ENCODE measurements at places on chromosomes 4 and X.

DNA sequence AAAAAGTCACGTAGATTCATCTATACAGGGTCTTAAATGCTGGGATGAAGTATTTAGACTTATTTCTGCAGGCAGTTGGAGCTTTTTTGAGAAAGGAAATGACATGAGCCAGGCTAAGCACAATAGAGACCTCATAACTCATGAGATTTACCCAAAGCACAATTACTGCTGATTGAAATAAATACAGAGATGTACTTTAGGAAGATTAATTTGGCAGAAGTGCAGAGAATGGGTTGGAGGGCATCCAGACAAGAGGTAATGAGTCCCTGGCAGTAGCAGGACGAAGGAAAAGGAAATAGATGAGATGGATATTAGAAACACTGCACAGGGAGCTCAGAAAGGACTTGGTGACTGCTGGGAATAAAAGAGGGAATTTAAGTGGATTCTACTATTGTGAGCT lies 129.1 kb downstream of the SHROOM4 start:
- no peak for DNase-seq

DNA sequence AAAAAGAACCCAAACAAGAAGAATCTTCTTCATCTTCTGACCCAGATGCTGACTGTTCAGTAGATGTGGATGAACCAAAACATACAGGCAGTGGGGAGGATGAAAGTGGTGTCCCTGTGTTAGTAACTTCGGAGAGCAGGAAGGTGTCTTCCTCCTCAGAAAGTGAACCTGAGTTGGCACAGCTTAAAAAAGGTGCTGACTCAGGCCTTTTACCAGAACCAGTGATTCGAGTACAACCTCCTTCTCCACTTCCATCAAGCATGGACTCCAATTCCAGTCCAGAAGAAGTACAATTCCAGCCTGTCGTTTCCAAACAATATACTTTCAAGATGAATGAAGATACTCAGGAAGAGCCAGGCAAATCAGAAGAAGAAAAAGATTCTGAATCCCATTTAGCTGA lies 307.0 kb downstream of the ANK2 start:
- no peak for DNase-seq

DNA sequence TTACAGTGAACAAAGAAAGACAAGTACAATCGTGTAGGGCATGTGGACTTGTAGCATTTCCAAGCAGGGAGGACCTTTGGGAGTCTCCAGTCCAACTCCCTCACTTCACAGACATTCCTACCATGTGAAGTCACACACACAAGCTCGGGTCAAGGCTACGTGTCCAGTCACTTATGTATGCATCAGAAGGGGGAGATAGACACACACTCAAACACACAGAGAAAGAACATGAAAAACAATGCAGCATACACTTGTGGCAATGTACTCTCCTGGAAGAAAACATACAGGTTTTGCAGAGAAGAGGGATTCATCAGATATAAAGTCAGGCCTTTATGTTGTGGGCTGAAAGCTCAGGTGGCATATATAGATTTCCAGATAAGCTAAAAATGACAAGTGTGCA lies 136.1 kb upstream of the MID1 start:
- DNase-seq, result peak; percentile 76

DNA sequence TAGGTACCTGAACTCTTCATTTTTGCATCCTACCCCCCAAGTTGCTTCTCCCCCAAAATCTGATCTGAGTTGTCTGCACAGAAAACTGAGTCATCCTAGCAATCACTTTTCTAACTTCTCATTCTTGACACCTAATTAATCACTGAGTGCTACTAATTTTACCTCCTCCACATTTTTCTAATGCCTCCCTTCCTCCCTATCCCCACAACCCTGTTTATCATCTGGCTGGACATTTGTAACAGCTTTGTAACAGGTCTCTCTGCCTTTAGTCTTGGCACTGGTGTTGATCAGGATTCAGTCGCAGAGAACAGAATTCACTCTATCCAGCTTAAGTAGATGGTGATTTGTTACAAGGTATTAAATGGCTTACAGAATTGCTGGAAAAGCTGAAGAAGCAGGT lies 303.9 kb upstream of the GATB start:
- DNase-seq, result no peak

DNA sequence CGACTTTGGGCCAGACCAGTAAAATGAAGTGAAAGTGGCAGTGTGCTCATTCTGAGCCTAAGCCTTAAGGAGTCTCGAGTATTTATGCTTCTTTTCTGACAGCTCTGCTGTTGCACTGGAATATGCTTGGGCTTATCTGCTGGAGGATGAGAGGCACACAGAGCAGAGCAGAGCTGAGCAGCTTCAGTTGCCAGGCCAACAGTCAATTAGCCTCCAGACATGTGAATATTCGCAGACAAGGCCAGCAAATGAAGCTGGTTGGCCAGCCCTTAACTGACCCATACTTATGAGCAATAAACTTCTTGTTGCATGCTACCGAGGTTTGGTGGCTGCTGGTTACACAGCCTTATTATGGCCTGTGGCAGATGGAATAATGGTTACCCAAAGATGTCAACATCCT lies 203.0 kb upstream of the GEMIN8 start:
- no peak for DNase-seq

DNA sequence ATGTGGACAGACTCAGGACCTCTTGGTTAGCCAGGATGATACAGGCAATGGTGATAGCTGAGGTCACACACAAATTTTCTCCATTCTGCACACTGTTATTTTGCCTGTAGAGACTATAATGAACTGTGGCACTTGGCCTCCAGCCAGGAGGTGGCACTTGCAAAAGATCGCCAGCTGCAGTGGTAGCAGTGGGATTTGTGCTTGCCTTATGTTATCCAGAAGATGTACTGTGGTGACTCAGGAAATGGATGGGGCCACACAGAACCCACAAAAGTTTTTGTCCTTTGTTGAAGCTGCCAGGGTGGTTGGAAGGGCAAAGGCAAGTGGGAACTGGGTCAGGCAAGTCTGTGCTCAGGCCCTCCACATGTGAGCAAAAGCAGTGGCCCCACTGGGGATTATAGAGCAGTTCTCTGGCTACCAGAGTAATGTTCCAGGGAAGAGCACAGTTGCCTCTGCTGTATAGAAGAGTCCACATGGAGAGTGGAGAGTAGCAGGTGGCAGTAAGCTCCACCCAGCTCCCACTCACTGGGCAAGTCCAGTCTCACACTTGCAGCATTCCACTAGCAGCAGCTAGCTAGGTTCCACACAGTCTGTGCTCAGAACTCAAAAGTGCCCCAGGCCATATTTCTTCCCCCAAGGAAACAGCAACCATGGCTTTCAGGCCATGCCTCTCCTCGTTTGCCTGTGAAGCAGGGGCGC lies 5.9 kb upstream of the C4orf17 start:
- DNase-seq, result no peak

DNA sequence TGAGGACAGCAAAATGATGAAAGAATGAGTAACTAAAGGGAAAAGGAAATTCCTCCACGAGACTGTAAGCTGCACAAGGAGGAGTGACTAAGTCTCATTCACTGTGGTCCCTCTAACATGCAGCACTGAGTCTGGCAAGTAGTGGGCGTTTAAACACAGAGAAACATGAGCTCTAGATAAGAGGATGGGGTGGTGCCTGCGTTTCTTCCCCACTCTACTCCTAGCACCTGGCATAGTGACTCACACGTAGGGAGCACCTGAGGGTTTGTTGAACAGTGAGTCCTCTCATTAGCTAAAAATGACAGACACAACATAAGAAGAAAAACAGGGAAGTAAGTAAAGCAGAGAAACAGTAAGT lies 105.8 kb upstream of the CBR4 start:
- peak; percentile 89 for DNase-seq

DNA sequence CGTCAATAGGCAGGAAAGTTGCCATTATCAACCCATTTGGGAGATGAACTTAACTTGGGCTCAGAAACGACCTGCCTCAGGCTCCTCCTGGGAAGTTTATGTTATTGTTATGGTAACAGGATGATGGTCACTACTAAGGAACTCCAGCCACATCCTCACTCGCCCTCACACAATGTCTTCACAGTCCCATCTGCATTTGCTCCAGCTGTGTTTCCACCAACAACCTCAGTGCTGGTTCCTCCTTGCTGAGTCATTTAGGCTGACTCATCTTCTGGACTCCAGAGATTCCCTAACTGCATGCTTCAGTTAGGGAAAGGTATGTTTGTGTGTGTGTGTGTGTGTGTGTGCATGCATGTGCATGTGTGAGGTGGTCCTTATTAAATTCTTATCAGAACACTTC lies 293.4 kb upstream of the BOD1L1 start:
- DNase-seq, result peak; percentile 100

DNA sequence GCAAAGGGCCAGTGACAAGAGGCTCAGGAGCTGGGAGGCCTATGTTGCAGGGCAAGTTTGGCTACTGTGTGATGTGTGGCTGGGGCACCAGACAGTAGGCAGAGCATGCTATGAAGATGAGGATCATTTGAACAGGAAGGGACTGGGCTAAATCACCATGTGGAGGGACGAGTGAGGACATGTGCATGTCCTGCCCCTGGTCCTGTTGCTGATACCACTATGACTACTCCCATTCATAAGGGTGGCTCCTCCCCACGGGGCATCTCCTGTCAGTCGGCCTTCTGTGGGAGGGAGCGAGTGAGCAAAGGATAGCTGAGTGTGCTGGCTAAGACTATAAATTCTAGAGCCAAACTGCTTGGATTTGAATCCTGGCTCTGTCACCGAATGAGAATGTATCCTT lies 139.2 kb downstream of the TMEM164 start:
- DNase-seq, result no peak
